ENCODE measurements at places on chromosomes 16 and 17.
A peak's percentile ranks its signal among the peaks of the same experiment; 100 is the strongest.

- no peak for DNase-seq
These were observed 1.1 kb upstream of the PHF23 start for GRCh38 chr17:7240375-7240774.

DNA sequence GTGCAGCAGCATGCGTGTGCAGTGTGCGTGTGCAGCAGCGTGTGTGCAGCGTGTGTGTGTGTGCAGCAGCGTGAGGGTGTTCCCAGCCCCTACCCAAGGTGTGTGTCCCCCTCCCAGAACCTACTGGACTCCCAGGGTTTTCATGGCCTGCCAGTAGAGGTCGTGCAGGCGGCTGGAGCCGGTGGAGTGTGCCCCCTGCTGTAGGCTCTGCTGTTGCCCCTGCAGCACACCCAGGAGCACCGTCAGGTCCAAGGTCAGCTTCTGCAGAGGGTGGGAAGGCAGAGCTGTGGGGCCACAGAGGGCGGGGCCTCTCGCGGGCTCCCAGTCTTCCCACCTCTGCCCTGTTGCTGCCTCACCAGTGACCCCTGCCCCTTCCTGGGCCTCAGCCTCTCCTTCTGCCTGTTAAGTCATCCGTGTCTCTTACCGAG lies 14.9 kb downstream of the MYBBP1A start:
- DNase-seq = no peak

DNA sequence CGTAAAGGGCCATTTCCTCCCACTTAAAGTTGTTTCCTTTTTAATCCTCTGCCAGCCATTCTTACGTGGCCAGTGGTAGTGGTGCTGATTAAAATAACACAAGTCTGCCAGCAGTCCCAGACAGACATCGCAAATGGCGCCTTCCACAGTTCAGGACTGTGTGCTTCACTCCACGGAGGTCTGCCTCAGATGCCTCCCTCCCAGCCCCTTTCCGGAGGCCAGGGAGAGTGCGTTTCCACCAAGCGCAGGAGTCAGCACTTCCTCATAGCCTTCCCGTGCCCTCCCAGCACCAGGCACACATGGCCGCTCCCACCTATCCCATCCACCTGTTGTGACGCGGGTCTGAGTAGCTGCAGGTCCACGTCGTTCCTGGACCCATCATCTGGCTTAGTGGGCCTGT lies 205.6 kb downstream of the RPTOR start:
- no peak for DNase-seq

- DNase-seq = no peak
These were observed 23.3 kb upstream of the CACNG4 start for GRCh38 chr17:66941249-66941648.

DNA sequence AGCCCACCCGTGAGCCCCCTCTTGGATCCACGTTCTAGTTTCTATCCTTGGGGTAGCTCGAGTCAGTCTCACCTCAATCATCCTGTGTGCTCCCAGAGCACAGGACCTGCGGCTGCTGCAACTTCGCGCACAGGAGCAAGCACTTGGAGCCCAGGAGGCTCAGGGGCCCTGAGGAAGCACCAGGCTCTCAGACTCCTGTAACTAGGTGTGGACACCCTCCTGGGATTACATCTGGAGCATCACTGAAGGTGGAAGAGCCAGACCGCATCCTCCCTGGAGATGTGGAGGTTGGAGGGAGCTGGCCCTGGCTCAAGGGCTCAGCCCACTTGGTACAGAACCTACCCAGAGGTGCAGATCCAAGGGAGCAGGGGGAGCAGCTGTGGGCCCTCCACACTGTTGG lies 2.7 kb downstream of the HBQ1 start:
- DNase-seq = no peak

DNA sequence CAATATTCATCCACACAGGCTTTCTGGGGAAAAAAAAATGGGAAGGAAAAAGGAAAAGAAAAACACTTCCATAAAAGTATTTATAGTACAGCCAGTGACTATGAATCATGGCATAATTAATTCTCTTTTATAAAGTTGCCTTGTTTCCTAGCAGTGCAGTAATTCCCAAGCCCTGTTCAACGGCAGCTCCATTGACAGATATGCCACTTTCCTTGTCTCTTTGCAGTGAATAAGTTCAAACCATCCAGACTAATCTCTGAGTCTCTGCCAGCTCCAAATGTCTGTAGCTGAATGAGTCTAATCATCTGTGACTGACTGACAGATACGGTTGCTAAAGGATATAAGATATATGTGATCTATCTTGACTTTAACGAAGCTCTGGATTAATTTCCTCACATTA lies 52.9 kb upstream of the KCNJ16 start:
- no peak for DNase-seq

- DNase-seq = no peak
These were observed 11.8 kb downstream of the SLC16A3 start for GRCh38 chr17:82240506-82241182.

DNA sequence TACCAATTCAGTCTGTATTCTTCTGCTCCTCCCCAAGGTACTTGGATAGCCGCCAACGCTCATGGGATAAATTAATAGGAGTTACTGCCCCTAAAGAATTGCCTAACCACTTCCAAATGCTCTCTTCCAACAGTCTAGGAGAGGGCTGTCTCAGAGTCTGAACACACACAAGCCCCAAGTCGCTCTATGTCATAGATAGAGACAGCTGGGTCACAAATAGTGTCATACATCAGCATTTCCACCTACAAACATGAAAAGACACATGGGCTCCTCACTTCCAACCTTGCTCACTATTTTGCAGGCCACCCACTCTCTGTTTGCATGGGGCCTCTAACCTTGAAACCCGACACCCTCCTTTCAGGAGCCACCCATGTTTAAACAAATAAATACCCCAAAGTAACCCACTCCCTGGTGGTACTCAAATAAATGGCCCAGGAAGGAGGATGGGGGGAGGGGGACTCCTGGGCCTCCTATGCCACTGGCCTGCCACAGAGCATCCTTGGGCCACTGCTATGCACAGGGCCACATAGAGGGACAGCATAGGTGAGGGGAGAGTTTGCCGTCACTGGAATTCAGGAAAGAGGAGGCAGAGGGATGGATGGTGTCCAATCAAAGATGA lies 265.9 kb downstream of the SOX9 start:
- DNase-seq = no peak

GRCh38 chr17:79658811-79659207 lies 48.0 kb upstream of the RBFOX3 start:
- DNase-seq = no peak

DNA sequence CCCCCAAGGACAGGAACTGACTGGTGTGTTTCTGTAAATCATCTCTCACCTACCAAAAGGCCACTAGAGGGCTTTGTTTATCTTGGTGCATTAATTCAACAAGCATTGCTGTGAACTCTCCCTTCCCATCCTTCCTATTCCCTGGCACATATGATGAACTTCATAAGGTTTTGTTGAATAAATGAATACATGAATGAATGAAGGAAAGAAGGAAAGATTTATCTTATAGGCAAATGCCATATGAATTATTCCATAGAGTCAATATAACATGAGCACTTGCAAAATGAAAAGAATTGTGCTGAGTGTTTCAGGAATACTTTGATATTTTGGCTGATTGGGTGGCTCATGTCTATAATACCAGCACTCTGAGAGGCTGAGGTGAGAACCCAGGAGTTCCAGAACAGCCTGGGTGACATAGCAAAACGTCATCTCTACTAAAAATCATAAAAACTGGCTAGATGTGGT lies 4.3 kb downstream of the SPDYE4 start:
- no peak for DNase-seq

DNA sequence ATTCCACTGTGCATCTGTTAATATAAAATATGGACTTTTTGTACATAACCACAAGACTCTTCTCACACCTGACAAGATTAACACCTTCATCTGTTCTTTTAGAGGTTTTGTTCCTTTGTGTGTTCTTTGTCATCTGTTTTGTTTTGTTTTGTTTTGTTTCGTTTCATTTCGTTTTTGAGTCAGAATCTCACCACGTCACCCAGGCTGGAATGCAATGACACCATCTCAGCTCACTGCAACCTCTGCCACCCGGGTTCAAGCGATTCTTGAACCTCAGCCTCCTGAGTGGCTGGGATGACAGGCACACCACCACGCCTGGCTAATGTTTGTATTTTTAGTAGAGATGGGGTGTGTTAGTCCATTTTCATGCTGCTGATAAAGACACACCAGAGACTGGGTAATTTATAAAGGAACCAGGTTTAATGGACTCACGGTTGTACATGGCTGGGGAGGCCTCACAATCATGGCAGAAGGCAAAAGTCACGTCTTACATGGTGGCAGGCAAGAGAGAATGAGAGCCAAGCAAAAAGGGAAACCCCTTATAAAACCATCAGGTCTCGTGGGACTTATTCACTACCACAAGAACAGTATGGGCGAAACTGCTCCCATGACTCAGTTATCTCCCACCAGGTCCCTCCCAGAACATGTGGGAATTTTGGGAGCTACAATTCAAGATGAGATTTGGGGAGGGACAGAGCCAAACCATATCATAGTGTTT lies 22.3 kb downstream of the C16orf90 start:
- no peak for DNase-seq

DNA sequence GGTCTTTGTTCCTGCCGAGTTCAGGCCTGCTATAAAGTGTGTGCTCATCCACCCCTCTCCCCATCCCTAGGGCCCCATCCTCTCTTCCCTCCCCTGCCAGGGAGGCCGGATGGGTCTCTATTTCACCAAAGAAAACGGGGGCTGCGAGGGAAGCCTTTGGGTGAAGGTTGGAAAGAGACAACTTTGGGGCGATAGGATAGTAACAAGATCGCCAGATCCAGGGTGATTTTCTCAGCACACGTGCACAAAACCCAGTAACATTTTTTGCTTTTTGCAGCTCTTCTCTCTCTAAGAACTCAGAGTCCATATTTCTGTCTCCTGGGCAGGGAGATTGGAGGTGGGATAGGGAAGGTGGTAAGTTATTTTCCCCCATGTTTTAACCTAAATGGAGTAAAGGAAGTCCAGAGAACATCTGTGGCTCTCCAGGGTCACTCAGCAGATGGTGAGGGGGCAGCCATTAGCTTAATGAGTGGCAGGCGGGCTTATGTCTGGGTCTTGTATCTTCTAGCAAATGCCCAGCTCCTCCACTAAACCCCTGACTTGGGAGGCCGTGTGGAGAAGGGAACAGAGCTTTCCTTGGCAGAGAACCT lies 6.9 kb downstream of the CCR7 start:
- DNase-seq = no peak

GRCh38 chr16:89017543-89018281 lies 40.7 kb upstream of the CBFA2T3 start:
- no peak for DNase-seq

DNA sequence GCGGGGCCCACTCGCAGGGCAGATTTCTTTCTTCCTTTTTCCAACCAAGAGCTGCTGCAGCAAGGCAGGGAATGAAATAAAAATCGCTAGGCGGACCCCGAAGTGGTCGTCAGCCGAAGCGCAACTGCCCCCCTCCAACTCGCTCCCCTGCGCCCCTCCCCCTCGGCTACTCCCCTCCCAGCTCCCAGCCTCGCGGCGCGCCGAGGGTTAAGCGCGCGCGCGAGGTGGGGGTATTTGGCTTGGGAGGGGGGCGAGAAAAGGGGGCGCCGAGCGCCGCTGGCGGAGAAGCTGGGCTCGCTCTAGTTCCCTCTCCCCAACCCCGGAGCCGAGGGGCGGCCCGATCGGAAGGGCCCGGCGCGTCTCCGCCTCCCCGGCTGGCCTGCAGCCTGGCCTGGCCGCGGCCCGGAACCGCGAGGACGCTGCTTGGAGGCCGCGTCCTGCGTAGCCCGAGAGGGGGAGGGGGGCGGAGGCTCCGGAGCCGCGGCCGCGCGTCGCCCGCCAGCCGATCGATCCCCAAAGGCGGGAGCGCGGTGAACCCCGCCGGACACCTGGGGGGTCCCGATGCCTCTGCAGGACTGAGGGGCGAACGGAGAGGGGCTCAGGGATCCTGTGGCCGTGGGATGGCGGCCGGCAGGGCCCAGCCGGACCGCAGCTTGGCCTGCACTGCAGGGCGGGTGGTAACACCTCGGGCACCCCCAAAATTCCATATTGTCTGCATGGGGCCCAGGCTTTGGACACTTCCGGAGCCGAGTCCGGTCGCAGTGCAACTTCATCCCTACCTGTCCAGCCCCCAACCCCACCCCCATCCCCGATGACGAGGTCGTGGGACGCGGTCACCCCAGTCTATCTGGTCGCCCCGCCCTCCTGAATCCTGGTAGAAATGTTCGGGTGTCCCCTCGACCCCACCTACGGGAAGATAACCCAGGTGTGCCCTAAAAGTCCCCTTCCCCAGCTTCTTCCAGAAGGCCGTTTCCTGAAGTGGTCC lies 4.9 kb upstream of the CBX4 start:
- no peak for DNase-seq

GRCh38 chr16:66408163-66409048 lies 18.7 kb upstream of the BEAN1 start:
- no peak for DNase-seq

- no peak for DNase-seq
These were observed 15.9 kb upstream of the RFWD3 start for GRCh38 chr16:74682556-74682955.

- no peak for DNase-seq
These were observed 78.0 kb upstream of the DOC2B start for GRCh38 chr17:259341-259976.

DNA sequence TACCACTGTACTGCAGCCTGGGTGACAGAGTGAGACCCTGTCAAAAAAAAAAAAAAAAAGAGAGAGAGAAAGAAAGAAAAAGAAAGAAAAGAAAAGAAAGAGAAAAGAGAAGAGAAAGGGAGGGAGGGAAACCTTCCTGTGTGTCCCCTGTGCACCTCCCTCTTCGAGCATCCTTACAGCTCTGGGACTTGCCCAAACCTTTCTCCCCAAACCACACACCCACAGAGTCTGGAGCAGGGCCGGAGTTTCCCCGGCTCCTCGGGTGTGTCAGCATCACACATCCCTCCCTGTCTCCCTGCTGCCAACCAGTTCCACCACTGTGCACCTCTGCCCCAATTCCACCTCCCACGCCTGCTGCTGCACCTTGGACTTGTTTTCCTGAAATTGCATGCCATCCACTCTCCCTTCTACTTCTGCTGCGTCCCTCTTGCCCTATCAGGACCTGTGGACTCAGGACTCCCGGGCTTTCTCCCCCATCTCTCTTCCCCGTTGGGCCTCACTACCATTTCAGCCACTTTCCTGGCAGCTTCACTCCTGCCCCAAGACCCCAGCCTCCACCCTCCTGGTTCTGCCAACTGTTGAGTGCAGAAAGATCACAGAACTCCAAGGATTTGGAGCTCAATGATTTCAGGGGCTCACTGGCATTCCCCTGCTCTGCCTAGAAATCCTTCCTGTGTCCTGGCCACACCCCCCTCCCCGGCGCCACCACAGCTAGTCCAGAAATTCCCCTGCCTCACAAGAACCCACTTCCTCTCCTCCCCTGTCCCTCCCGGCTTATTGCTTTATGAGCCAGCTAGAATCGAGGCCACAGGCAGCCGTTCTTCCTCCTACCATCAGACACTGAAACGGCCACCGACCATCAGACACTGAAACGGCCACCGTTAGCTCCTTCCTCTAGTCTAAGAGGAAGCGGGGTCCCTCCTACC lies 3.7 kb upstream of the CDK3 start:
- peak; percentile 34 for DNase-seq

- DNase-seq = no peak
These were observed 1.1 kb upstream of the HS3ST4 start for GRCh38 chr16:25690552-25691143.

- DNase-seq = no peak
These were observed 712 bp downstream of the TMEM256 start for GRCh38 chr17:7403043-7403726.
